AG20443 (cell line): ENCODE measurements at places on chromosomes 12 and 14.

DNA sequence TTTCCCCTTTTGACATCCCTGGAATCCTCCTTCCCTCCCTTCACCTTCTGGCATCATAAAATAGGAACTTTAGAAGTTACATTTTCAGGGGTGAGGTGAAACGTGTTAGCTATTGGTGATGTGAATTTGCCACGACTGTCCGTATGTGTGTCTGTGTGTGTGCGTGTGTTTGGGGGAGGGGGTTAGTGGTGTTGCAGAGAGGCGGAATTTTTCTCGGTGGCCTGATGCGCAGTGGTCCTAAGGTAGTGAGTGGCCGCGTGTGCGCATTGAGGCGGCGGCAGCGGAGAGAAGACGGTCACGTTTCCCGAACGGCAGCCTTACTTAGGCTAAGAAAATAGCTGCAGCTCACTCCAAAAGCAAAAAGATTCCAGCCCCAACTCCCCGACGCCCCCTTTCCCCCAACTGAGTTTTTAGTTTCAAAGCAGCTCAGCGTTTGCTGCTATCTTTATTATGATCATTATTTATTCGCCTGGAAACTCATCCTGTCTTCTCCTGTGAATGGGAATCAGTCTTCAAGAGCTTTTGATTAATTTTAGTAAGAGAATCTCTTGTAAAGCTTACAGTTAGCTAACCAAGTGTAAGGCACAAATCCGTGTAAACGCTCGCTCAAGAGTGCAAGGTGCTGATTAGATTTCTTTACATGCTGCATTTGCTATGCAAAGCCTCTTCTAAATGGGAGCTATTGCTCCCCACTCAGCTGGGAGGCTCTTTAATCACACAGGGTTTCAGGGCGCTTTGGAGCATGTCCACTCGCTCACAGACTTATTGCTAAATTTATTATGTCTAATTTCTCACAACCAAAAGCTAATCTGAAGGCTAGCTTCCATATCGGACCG is 4.7 kb downstream of the FLRT2 start:
- DNase-seq, result no peak

GRCh38 chr14:92198804-92199203 is 77.0 kb downstream of the CPSF2 start:
- DNase-seq, result no peak

- DNase-seq, result no peak
Measured at GRCh38 chr14:92861856-92862745, 60.8 kb upstream of the CHGA start.

- DNase-seq, result peak; percentile 56
Measured at GRCh38 chr12:108337235-108338223, 1.6 kb downstream of the CMKLR1 start.

DNA sequence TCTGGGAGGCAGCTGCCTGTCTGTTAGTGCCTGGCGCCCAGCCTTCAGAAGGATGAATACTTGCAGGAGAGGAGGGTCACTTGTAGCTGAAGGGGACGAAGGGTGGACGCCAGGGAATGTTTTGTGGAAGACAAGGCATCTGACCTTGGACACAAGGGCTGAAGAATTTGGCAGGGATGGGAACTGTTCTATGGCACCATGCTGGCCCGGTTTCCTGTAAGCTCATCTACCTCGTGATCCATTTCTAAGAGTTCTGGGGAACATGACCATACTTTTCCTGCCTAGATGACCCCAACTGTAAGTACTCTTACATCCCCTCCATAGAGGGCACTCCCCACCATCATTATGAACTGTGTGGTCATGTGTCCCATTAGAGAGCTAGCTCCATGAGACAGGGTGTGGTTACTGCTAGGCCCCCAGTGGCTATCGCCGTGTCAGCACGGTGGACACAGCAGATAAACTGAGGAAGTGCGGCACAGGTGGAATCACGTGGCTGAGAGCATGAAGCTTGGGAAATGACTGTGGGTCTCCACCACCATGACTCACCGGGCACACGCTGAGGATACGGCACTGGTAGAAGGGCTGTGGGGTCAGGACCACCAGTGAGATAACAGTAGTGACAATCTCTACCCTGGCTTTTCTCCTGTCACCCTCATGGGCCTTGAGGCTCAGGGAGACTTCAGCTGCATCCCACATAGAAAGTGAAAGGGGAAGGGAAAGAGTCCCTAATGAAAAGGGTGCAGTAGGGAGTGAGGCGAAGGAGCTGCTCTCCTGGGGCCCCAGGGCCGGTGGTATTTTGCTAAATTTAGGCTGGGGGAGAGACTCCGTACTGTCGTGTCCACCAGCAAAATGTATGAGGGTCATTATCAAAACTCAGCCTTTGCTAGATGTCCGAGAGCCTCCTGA is 252.6 kb downstream of the FOXN3 start:
- DNase-seq, result no peak

DNA sequence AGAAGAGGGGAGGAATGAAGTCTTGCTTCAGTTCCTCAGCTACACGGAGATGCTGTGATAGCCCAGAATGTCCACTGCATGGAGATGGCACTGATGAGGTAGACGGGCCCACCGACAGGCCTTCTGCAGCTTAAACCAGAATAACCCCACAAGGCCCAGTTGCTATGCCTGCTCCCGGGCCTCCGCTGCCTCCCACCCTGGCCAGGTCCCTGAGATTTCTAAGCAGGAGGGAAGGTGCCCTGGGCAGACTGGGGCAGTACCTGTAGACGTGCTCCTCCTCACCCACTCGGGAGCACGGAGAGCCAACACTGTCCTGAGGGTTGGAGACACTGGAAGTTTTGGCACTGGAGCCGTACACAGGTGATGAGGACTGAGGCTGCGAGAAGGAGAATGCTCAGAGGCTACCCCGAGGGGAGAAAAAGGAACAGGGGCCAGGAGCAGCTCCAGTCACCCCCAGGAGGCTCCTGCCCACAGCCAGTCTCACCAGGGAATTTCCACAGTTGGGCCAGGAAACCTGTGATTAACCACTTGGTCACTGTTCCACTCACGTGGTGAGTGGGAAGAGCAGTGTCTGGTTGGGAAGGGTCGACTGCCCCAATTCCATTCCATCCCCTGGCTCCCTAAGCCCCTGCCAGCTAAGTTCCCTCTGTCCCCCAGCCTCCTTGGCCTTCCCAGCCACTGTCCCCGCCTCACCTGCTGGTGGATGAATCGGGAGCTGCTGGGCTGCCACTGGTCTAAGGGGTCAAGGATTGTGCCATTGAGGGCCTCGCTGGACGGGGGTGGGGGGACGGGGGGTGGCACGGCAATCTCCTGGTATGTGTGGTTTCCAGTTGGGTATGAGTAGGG is 22.8 kb upstream of the RPLP0 start:
- no peak for DNase-seq

GRCh38 chr12:74791365-74791764 is 253.7 kb downstream of the ATXN7L3B start:
- DNase-seq, result no peak

DNA sequence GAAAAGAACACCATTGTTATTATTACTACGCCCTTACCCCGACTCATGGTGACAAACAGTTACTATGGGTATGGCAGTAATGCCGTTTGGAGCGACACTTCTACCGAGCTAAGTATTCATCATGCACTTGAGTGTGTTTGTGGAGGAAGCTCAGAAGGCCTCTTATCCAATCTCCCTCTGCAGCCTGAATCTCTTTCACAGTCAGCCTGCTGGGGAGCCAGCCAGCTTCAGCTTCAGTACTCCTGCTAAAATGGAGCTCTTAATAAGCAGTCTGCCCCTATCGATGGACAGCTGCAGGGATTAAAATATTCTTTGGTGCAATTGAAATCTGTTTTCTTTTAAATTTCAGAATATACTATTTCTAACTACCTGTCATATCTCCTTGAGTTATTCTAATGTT is 24.7 kb upstream of the ATP5MC2 start:
- DNase-seq, result no peak

- no peak for DNase-seq
Measured at GRCh38 chr14:62234849-62235248, 472.6 kb downstream of the SNAPC1 start.

DNA sequence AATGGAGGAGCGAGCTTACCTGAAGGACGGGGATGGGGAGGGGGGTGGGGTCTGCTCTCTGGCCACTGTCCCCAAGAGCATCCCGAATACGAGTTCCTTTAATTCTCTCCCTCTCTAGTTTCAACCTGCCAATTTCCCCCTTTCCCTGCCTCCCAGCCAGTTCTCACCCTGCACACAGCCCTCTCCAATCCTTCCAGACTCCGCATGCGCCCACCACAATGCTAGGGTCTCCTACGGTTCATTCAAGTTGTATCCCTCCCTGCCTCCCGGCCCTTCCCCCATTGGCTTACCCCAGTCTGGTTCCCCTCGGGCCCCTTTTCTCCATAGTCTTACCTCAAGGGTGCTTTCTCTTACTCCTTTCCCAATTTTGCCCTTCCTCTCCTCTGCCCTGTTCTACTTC is 708 bp upstream of the IGFBP6 start:
- DNase-seq, result no peak

DNA sequence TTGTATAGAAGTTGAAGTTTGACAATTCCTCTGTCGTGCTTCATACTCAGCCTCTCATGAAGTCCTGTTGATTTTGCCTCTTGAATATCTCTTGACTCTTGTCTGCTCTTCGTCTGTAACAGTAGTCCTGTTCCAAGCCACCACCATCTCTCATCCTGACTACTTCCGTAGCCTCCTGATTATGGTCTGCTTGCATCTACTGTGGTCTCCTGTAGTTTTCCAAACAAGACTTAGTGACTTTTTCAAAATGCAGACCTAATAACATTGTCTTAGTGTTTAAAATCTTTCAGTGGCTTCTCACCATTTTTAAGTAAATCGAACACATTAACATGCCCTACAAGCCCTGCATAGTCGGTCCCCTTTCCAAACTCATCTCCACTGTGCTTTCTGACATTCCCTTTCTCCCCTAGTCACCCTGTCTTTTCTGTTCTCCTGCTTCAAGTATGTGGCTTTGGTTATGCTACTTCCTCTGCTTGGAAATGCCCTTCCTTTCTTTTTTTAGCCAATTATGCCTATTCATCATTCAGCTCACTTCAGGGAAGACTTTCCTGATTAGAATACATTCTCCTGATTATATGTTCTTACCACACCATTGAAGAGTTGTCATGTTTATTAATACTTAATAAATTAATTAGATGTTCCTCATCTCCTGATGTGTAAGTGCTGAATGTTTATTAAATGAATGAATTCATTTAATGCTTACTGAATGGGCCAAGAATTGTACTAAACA is 2.0 kb downstream of the SCYL2 start:
- no peak for DNase-seq

DNA sequence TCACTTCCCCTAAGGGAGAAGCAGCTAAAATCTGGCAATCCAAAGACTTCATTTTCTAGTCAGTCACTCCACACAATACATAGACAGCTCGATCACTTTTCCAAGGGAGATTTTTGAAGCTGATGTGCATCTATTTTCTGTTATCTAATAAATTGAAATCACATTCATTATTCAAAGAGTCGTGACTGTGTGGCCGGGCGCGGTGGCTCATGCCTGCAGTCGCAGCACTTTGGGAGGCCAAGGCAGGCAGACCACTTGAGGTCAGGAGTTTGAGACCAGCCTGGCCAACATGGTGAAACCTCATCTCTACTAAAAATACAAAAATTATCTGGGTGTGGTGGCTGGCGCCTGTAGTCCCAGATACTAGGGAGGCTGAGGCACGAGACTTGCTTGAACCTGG is 27.1 kb upstream of the PTGR2 start:
- DNase-seq, result no peak

- no peak for DNase-seq
Measured at GRCh38 chr14:56803816-56804535, 6.3 kb downstream of the OTX2 start.

DNA sequence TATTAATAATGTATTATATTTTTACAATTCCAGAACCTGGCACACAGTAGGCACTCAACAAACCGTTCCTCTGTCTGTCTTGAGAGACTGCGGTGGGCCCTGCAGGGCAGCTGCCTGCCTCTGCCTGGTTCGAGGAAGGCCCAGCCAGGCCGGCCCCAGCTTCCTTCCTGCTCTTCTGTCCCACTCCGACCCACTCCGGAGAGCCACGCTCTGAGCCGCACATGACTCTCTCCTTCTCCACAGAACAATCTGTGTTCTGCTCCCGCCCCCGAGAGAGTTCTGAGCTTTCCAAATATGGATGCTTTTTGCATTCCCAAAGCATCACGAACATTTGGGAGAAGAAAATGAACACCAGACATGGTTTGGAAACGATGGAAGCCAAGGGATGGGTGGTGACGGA is 57.3 kb downstream of the TTC7B start:
- peak; percentile 68 for DNase-seq

GRCh38 chr14:87992718-87993628 is at the start of gene GALC:
TSS of gene GALC (minus strand) at chr14:87993182. CDS start at chr14:87993164, 18 bp downstream.
- peak; percentile 94 for DNase-seq

GRCh38 chr12:131147894-131148293 is 194.2 kb downstream of the ADGRD1 start:
- no peak for DNase-seq

- DNase-seq, result no peak
Measured at GRCh38 chr14:58732387-58732786, 94.6 kb downstream of the DACT1 start.

DNA sequence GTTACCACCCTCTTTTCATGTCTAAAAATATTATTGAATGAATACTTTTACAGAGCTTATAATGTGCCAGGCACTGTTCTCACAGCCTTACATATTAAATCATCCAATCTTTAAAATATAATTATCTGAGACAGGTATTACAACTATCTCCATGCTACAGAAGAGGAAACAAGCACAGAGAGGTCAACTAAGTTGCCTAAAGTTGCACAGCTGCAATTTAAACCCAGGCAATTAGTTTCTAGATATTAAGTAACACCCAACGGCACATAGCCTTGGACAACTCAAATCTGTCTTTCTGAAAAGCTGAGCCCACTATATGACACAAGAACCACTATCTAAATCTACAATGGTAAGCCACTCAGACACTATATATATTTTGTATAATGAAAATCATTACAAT is 92.6 kb downstream of the SLC2A13 start:
- no peak for DNase-seq

- DNase-seq, result no peak
Measured at GRCh38 chr14:95327558-95328374, 8.1 kb upstream of the CLMN start.

- DNase-seq, result no peak
Measured at GRCh38 chr14:104223101-104224041, 85.0 kb downstream of the KIF26A start.

DNA sequence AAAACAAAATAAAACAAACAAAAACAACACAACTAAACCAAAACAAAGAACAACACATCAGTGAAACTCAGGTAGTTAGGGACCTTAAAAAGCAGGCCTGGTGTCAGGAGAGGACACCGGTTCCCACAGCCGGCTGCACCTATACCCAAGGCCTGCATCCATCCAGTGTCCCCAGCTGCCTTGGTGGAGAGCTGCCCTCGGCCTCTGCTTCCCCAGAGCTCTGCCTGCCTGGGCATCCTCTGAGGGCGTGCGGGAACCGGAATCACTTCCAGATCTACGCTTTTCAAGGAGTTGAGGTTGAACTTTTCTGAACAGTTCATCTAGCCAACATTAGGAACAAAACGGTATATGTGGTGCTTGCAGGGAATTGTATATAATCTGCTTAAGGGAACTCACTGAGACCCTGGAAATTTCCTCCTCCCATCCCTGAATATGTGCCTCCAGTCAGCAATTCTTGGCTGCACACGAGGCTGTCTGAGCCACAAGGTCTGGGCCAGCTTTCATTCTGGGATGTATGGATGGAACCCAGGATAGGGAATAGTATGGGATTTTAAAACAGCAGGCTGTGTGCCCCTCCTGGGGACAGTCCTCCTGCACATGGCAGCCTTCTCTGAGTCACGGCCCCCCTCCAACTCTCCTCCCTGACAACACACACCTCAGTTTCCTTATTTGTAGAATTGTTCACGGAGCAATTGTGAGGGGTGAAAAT is 319.0 kb upstream of the RTL1 start:
- no peak for DNase-seq

- DNase-seq, result no peak
Measured at GRCh38 chr12:43872396-43872795, 36.5 kb downstream of the TMEM117 start.
